ENCODE measurements at places on chromosomes 2 and 18. TPM values are rescaled to one million over a fixed set of nuclear protein-coding genes. Genes with fewer than 3 reads are reported as not detected.

DNA sequence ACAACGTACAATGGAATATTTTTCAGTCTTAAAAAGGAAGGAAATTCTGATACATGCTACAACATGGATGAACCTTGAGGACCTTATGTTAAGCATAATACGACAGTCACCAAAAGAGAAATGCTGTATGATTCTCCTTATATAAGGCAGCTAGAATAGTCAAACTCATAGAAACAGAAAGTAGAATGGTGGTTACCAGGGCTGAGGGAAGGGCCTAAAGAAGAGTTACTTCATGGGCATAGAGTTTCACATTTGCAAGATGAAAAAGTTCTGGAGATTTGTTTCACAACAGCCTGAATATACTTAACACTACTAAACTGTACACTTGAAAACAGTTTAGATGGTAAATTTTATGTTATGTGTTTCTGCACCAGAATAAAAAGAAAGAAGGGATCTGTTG, 113.3 kb downstream of the GALNT1 start:
- DNase-seq: no peak

Gene AQP12B
- not detected for total RNA-seq

Gene C1QL2
- not detected for total RNA-seq

Gene ERFE
- total RNA-seq: 6.8 TPM
